ENCODE measurements at places on chromosomes 2 and 18.
A peak's percentile ranks its signal among the peaks of the same experiment; 100 is the strongest.

GRCh38 chr2:120227111-120227991 is 4.2 kb upstream of the TMEM185B start:
- no peak for DNase-seq

GRCh38 chr2:133504566-133505505 is 63.4 kb downstream of the NCKAP5 start:
- peak; percentile 54 for DNase-seq

GRCh38 chr2:97678298-97678697 is 8.8 kb downstream of the C2orf92 start:
- no peak for DNase-seq

DNA sequence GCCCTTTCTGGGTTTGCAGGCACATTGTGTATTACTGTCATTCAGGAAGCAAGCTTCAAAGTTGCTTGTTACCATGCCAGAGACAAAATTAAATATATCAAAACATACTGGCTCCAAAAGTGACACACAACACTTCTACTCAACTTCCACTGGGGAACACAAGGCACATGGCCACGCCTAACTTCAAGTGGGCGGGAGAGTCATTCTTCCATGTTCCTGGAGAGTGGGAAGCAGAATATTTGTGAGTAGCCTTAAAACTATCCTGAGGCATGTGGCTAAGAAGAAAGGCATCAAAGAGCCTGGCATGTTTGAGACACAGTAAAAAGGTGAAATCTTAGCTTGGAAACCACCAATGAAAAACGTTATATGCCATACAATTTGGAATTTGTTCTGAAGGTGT is 90.5 kb upstream of the TACR1 start:
- DNase-seq = no peak

GRCh38 chr2:105129722-105130232 is 91.9 kb downstream of the MRPS9 start:
- no peak for DNase-seq

DNA sequence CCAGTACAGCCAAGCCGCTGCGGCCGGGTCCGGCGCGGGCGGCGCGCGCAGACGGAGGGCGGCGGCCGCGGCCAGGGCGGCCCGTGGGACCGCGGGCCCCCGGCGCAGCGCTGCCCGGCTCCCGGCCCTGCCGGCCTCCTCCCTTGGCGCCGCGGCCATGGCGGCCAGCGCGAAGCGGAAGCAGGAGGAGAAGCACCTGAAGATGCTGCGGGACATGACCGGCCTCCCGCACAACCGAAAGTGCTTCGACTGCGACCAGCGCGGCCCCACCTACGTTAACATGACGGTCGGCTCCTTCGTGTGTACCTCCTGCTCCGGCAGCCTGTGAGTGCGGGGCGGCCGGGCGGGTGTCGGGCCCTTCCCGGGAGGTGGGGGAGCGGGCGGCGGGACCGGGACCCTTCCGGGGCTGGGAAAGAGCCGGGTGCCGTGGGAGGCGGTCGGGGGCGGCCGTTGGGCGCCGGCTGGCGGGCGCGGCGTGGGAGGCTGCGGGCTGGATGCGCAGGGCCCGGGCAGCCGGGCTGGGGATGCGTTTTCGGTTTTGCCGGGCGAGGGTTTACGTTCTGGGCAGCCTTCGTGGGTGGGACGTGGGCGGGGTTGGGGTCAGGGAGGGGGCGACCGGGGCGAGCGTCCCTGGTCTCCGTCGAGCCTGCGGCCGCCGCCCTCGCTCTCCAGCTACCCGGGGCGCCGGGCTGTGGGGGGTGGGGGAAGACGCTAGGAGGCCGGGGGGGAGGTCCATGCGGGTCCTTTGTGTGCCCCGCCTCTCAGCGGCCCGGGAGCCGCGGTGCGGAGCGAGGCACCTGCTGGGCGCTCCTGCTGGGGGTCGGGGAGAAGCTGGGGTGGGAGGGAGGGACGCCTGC is 537 bp downstream of the AGFG1 start:
- DNase-seq = peak; percentile 55

DNA sequence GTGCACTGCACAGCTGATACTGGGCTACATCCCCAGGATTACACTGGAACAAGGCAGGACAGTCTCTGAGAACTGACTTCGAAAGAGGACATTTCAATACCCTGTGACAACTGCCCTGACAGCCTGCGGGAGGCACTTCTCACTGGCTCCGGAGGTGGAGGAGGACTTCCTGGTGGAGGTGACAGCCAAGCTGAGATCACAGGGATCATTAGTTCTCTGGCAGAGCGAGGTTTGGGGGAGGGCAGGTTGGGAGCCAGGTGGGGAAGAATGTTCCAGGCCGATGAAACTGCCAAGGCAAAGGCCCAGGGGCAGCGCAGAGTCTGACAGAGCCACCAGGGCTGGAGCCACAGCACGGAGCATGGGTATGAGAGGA is 28.0 kb upstream of the NPAS2 start:
- no peak for DNase-seq

- no peak for DNase-seq
These were observed 1413.7 kb upstream of the TMEFF2 start for GRCh38 chr2:193608451-193608850.
